ENCODE measurements at places on chromosomes 4 and X. TPM values are rescaled to one million over a fixed set of nuclear protein-coding genes. Genes with fewer than 3 reads are reported as not detected.

CT45A3 gene
- not detected for total RNA-seq

GYPE gene
- not detected for total RNA-seq

SSX2B gene
- total RNA-seq = not detected

XPNPEP2 gene
- total RNA-seq = not detected

SGCB gene
- 16.8 TPM for total RNA-seq

SFRP2 gene
- total RNA-seq = 0.05 TPM

AADAT gene
- total RNA-seq = 8.0 TPM

NDP gene
- total RNA-seq = not detected

GATA1 gene
- total RNA-seq = not detected

PFKFB1 gene
- total RNA-seq = not detected

NIPAL1 gene
- 0.70 TPM for total RNA-seq

PNMA6A gene
- 4.9 TPM for total RNA-seq

ARMCX5 gene
- 9.2 TPM for total RNA-seq

SEPTIN11 gene
- total RNA-seq = 27.8 TPM

JCHAIN gene
- total RNA-seq = 0.20 TPM

PRDM8 gene
- total RNA-seq = 0.21 TPM

HPGD gene
- total RNA-seq = 81.0 TPM

SLC6A14 gene
- not detected for total RNA-seq

Data from A549 treated with Hydrocortisone at 1 μM for 4 hours (cell line).